Spinal cord (tissue), 10 donors: ENCODE measurements at places on chromosomes 2 and 18. TPM values are rescaled to one million over a fixed set of nuclear protein-coding genes. Genes with fewer than 3 reads are reported as not detected.

The ANKRD30B gene
- total RNA-seq = 0.33 TPM

The MYCN gene
- 8.7 TPM for total RNA-seq

The PROM2 gene
- total RNA-seq = 0.99 TPM

The IL1R1 gene
- 12.6 TPM for total RNA-seq

The NEB gene
- 2.4 TPM for total RNA-seq

The FHOD3 gene
- 51.8 TPM for total RNA-seq
